NCI-H1436 treated with DMSO at 0.1 percent for 48 hours (cell line): ENCODE measurements at places on chromosomes 7 and 10.

DNA sequence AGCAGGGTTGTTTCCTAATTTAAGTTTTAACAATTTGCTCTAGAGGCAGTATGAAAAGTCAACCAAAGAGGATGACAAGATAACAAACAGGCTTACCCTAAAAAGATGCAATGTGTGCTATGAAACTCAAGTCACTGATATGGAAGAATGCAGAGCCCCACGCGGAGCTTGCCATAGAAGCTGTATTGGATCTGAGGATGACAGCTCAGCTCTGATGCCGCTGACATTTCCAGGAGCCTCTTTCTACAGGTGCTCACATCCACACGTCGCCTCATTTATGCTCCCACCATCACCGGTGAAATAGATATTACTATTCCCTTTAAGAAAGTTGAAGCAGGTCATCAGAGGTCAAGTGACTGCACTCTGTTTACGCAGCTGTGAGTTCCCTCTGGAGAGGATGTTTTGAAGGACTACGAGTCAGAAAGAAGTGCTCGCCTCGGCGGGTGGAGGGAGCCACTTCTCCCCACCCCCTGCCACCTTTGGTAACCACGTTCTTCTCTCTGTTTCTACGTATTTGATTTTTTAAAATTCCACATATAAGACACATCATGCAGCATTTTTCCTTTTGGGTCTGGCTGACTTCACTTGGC lies 275.4 kb downstream of the GLRX3 start:
- no peak for DNase-seq

GRCh38 chr7:17121671-17122070 lies 176.8 kb upstream of the AHR start:
- DNase-seq, result no peak

DNA sequence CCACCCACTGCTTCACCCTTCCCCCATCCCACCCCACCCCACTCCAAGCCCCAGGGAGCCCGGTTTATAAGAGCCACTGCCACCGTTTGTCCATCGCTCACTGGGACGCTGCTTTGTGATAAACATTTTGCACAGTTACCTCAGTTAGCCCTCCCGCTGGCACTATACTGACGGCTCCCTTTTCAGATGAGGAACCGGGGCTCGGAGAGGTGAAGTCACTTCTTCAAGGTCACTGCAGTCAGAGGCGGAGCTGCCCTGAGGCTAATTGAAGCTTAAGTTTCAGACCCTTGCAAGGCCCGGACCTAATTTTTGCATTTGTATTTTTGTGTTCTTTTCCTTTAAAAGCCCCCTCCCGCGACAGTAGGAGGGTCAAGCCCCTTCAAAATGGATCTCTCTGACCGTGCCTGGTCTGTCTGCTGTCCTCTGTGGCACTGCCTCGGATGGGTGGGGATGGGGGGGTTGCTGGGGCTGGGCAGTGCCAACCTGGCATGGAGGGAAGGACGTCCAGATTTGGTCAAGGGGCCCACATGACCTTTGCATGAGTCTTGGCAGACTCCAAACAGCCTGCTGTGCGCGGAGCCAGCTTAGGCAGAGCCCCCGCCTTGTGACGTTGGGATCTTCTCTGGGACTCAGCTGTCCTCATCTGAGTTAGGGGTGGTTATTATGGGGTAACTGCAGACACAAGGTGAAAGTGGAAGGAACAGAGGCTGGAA lies 17.7 kb upstream of the NODAL start:
- no peak for DNase-seq

DNA sequence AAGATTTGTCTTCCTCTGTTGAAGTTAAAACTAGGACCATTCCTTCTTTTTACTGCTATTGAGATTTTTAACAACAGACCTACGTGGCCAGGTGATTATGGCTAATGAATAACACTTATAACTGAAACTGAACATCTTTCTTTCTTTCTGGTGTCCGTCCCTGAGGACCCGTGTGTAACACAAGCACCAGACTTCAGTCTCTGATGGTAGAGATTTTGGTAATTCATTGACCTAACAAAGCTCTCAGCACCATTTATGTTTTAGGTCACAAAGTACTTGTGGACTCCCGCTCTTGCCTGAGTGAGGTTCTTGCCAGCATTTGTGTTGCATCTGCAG lies 40.4 kb upstream of the TMEM229A start:
- no peak for DNase-seq

- no peak for DNase-seq
These were observed 312.0 kb downstream of the RNLS start for GRCh38 chr10:88270871-88271713.

- DNase-seq, result no peak
These were observed 715.5 kb upstream of the GALNT17 start for GRCh38 chr7:70416347-70416985.

- DNase-seq, result no peak
These were observed 722 bp downstream of the DENND10 start for GRCh38 chr10:119104654-119105015.

- DNase-seq, result no peak
These were observed 290.1 kb upstream of the KIAA1217 start for GRCh38 chr10:23918839-23919238.

DNA sequence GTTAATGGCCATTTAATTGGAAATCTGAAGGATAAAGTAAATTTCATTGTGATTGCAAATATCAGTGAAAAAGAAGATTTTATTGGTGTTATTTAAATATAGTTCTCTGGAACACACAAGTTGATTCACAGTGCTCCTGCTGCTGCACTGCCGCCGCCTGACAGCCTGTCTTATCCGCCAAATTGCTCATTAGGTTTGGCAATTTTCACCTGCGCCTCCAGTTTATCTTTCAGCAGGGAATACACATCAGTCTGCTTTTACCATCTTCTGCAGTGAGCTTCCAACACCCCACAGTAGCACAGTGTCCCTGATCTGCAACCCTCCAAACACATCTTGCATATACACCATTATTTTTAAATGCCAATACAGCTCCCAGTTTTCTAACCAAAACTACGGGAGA lies 308.3 kb downstream of the PARD3 start:
- DNase-seq, result no peak

DNA sequence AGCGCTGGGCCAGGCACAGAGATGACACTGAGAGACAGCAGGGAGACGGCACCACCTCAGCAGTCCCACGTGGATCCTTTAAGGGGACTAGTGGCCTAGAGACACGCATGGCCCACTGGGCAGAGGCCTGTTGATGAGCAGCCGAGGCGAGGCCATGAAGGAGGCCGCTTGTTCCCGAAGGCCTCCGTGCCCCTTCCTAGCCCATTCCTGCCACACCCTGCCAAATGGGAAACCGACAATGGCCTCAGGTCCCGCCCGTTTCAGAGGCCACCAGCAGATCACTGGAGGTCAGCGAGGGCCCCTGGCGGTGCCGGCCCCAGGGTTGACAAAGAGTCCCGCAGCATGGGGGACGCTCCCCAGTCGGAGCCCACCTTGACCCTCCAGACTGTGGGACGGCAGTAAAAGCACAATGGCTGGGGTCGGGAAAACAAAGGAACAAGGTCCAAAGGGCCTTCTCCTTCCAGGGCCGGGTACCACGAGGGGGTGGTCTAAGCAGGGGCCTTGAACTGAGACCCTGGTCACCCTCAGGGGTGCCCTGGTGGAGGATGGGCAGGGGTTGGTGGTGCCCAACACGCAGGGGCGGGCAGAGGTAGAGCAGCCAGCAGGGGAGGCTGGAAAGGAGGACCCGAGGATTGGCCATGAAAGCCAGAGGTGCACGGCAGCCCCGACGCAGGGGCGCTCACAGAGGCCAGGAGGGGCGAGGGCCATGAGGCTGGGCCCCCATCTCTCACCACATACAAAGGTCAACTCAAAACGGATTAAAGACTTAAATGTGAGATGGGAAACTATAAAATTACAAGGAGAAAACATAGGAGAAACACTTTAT lies 19.9 kb upstream of the CNPY1 start:
- no peak for DNase-seq

- DNase-seq, result no peak
These were observed 35.5 kb downstream of the POM121L12 start for GRCh38 chr7:53070883-53071282.

DNA sequence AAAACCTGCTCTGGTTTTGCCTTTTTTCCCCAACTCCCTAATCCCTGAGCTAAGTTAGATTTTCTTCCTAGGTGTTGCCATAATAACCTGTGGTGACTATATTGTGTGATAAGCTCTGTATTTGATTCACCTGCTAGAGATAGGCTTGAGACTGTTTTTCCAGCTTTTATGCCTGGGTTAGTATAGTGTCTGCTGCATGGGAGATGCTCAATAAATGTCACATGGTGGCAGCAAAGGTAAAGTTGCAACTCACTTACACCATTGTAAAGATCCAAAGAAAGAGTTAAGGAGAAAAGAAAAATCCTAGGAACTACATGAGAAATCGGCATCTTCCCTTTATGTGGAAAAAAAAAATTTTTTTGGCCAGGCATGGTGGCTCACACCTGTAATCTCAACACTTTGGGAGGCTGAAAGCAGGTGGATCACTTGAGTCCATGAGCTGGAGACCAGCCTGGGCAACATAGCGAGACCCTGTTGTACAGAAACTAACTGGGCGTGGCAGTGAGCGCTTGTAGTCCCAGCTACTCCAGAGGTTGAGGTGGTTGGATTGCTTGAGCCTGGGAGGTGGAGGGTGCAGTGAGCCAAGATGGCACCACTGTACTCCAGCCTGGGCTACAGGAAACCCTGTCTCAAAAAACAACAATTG lies 3.7 kb downstream of the CCNJ start:
- DNase-seq, result no peak

- DNase-seq, result no peak
These were observed 49.1 kb downstream of the EBF3 start for GRCh38 chr10:129914960-129915359.
